ENCODE measurements at places on chromosomes 3 and 15.
A peak's percentile ranks its signal among the peaks of the same experiment; 100 is the strongest.

DNA sequence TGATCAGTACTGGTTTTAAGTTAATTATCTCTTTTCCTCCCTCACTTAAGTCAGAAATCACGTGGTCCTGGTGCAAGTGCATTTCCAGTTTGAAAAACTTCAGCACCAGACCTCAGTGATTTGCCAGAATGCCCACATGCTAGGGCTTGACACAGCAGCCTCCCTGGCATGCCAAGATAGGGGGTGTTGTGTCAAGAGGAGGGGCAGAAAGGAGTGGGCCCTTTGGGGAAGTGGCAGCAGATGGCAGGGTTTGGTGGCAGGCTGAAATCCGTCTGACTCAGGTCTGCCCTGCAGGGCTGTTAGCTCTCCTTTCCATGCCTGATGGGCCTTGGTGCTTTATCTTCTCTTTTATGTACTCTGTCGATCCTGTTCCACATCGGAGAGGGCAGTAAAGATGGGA is 23.4 kb downstream of the PXK start:
- no peak for DNase-seq

GRCh38 chr3:130814691-130815472 is 68.3 kb upstream of the PIK3R4 start:
- DNase-seq: no peak

DNA sequence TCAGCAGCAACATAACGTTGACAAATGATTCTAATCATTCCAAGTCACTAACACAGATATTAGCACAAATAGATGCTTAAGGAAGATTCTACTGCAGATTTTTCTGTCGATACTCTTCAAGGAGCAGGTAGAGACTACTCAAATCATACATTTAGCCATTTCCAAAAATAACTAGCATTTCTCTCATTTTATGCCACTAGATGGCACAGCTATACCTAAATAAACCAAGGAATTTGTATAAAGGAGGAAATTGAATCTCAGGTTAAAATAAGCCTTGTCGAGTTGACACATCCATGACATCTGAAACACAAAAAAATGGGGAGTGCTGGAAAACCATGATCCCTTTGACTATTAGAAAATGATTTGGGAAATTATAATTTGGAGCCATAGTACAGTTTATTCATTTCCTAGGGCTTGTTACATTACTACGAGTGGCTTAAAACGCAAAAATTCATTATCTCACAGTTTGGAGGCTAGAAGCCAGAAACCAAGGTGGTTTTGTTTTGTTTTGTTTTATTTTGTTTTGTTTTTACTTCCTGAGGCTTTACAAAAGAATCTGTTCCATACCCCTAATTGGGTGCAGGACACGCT is 59.5 kb upstream of the STRIT1 start:
- no peak for DNase-seq

DNA sequence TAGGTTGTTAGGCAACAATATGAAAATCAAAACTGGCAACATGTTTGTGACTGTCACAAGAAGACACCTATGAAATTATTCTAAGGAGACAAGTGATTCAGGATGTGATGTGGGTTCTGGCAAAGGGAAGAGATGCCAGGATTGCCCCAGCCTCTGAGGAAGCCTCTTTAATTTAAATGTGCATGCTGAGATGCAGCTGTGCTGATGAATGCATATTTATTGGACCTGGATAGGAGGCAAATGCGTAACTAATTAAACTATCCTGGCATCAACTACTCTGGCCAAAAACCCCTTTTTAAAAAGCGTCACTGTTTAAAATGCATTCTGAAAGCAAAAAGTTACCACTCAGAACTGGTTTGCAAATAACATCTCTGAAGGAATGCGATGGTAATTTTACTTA is 176.5 kb upstream of the DPH6 start:
- DNase-seq: no peak

- no peak for DNase-seq
These were observed 148.5 kb downstream of the SOX2 start for GRCh38 chr3:181860235-181860634.

DNA sequence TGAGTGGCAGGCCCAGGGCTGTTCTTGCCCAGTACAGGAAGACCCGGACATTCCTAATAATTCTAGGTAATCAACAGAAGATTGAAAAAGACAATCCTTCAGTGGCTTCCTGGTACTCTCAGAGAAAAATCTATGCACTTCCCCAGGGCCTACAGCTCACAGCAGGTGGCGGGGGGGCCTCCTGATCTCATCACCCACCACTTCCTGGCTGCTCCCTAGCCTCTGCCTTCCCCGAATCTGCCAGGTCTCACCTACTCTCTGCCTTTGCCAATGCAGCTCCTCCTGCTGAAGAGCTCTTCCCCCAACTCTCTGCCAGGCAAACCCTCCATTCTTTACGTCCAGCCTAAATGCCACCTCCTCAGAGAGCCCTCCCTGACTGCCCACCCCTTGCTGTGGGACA is 37.5 kb downstream of the EHD4 start:
- no peak for DNase-seq

GRCh38 chr3:188214442-188214841 is 60.5 kb downstream of the LPP start:
- no peak for DNase-seq

- peak; percentile 35 for DNase-seq
These were observed 438 bp downstream of the THBS1 start for GRCh38 chr15:39581242-39581792.

DNA sequence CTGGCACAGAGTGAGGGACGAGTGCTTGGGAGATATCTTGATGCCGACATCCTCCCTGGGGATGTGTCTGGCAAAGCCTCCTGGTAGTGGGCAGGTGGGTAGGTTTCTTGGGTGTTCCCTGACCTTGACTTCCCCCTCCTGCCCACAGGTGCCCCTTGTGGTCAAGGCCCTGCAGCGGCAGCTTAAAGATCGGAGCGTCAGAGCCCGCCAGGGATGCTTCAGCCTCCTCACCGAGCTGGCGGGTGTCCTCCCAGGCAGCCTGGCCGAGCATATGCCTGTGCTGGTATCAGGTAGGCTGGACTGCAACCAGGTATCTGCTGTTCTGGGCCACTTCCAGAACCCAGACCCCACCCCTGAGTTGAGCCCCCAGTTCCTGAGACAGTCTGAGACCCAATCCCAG is 19.2 kb downstream of the CAND2 start:
- DNase-seq: no peak

DNA sequence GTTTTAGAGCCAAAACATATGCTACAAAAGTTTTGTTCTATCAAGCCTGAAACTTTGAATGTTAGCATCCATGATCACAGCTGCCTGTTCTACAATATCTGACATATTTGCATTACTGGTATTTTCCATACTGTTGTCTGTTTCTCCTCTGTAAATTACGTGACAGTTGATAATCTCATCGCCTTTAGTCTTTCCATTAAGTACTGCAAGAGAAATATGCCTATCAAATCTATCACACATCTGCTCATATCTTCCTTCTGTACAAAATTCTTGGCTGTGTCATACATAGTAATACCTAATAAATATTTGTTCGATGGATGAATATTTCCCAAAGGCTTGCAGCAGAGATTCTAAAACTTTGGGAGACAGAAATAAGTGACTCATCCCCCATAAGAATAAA is 717.3 kb downstream of the OTOL1 start:
- no peak for DNase-seq

- DNase-seq: no peak
These were observed 82.0 kb downstream of the KCNMB2 start for GRCh38 chr3:178618197-178618596.

DNA sequence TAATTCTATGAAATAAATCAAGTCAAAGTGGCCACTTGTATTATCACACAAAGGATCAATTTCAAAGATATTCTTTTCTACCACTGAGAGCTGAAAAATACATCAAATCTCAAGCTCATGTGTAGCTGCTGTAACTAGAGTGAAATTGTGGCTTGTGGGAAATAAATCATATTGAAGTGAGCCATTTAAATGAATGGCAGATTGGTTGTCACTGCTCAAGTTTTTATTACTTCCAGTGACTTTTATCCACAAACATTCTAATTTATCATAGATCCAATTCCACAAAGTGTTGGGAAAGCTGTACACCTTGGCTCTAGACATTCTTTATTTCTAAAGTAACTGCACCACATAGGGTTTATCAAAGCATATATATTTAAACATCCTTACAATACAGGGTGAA is 285.4 kb downstream of the CNTN3 start:
- no peak for DNase-seq

- DNase-seq: no peak
These were observed 414 bp upstream of the TMEM115 start for GRCh38 chr3:50359760-50360110.

DNA sequence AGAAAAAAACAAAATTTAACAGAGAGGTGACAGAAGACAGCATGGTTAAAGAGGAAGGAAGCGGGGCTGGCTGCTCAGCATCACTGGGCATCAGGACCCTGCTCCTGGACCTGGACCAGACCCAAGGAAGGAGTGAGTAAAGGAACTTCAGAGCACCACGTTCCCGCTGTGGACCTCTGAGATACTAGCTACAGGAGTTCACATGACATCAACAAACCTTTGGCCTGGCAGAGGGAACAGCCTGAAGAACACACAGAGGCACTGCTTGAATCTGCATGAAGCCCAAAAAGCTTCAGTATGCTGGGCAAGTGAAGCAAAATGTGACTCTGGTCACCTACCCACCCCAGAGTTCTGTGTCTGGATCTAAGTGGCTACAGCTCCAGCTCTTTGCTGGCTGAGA is 38.1 kb downstream of the SLC2A2 start:
- DNase-seq: no peak

- DNase-seq: no peak
These were observed 67.9 kb downstream of the VGLL3 start for GRCh38 chr3:86923071-86923491.

- no peak for DNase-seq
These were observed 16.3 kb upstream of the IQCF2 start for GRCh38 chr3:51845129-51845528.

- DNase-seq: no peak
These were observed 50.3 kb upstream of the SLC6A6 start for GRCh38 chr3:14352002-14352627.

DNA sequence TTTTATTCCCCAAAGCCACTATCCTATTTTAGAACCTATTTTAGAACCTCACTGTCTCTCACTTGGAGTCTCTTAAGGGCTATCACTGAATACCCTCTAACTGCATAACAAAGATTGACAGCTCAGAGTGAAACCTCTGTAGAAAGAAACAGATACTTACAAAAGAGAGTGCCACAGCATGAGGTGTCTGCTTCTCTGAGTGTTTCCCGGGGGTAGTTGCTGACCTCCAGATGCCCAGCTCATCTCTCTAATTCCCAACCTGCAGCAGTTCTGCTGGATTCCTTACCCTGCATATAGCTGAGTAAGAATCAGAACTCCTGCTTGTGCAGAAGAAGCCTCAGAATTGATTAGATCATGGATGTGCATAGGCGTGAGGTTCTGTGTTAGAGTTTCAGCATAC is 34.5 kb downstream of the P3H2 start:
- DNase-seq: no peak

DNA sequence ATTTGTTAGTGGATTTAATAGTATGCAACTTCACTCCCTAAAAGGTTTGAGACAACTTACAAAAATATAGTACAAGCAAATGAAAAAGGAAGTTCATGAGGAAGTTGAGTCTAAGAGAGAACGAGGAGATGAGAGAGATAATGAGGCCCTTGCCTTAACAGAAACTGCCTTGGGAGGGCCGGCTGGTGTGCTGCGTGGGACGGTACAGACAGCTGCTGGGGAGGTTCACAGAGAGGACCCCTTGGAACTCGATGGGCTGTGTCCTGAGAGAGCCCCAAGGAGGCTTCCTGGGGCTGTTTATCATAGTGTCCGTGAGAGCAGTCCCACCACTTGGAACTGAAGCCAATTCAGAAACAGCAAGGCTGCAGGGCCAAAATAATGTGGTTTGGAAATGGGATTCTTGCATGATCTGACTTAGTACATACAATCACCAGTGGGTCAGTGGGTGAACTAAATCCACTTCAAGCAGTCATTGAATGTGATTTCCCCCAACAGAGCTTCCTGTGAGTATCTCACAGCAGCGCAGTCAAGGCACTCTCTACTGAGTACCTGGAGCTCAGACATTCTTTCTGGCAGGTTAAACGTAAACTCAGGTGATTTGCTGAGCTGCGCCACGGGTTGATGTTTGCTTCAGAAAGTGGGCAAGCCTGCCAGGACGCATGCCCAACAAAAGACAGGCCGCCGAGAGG is 90.8 kb downstream of the CRTC3 start:
- no peak for DNase-seq

DNA sequence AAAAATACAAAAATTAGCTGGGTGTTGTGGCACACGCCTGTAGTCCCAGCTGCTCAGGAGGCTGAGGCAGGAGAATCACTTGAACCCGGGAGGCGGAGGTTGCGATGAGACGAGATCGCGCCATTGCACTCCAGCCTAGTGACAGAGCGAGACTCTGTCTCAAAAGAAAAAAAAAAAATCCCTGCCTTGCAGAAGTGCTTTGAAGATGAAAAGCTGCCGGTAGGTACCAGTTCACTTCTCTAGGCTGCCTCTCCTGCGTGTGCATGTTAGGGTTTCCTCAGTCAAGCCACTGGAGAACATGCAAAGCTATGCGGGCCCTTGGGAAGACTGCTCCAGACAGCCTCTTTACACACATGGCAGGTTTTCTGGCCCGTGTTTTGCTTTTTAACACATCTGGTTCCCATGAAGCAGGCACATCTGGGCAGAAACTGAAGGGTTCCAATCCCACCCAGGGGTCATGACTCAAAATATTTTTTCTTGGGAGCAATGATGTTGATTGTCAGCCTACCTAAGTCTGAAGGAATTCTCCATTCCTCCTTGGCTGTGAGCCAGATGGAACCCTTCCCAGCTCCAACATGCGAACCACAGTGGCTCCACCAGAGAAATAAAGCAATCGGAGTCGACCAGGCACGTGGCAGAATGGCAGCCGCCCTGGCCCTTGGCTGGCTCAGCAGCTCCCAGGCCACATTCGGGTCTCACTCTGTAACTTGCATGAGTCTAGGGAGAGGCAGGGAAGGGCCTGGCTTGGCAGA is 29.6 kb downstream of the MGLL start:
- DNase-seq: no peak

DNA sequence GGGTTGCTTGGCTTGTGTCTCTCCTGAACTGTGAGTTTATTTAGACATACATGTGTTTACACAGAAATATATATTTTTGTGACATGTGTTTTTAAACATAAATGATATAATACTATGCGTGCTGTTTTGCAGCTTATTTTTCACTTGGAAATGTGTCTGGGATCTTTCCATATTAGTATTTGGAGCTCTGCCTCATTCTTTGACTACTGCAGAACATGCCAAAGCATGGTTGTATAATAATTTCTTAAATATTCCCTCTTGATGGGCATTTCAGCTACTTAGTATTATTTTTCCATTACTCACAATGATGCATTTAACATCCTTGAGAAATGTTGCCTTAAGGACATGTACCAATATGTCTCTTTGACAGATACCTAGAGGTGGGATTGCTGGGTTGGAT is 19.5 kb downstream of the ANAPC13 start:
- DNase-seq: no peak

DNA sequence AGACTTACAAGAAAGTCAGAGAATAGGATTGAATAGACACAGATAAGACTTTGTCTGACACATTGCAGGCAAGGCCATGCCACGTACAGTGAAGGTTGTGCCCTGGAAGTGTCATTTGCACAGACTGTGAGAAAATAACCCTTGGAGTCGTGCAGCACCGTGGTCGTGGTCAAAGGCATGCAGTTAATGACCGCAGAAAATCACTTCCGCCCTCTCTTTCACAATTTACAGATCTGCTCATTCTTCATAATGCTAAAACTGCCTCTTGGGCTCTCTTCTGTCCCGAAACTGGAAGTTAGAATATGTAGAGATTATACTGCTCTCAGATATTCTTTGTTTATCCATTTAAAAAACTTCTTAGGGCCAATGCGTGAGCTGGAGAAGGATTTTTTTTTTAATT is 73.2 kb upstream of the CTXND1 start:
- no peak for DNase-seq

- DNase-seq: no peak
These were observed 1.2 kb downstream of the ALDH1A2 start for GRCh38 chr15:58064082-58064979.

GRCh38 chr3:126998320-126998719 is 15.4 kb downstream of the PLXNA1 start:
- no peak for DNase-seq
